NCI-H2107 (cell line): ENCODE measurements at places on chromosomes 12 and 14.

DNA sequence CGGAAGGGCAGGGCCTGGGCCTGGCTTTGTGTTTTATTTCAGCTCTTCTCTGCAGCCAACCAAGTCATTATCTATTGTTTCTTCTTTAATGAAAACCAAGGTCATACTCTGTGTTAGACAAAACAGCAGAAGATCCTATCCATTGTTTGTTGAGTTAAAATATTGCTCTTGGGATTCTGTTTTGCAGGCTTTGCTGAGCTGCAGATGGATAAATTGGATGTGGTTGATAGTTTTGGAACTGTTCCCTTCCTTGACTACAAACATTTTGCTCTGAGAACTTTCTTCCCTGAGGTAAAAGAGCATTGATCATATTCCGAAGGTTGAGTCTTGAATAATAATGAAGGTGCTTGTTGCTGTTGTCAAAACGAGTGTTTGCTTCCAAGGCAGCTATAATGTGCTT lies 106.6 kb downstream of the PLXNC1 start:
- no peak for DNase-seq

DNA sequence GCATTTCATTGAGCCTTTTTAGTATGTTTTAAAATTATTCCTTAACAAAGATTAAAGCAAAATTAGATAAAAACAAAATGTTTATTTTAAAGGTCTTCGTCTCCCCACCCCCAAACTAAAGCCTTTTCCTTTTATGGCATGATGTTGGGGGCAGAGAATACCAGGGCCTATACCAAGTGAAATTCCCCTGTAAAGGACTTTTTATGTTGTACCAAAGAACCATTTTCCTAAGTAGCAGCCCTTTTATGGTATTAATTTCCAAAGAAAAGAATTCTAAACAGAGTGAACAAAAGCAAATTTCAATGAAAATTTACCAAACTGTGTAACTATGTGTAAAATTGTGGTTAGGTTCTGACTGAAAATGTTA lies 71.9 kb upstream of the GNPNAT1 start:
- DNase-seq = no peak

GRCh38 chr14:72925815-72926291 lies 411 bp upstream of the DCAF4 start:
- no peak for DNase-seq

DNA sequence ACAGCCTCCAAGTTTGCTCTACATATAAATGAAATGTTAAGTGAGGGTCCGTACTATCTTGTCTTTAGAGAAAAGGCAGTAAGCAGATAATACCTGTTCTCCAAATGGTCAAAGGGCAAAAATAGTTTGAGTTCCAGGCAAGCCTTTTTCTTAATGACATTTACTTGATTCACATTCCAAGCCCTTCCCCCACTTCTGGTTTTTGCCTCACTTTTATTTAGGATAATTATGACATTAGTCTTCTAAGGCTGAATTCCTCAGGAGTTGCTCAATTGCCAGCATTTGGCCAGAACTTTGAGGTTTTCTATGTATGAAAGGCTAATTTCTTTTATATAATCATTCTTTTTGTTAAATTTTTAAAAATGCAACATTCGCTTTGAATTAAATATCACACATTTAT lies 62.5 kb upstream of the DUSP6 start:
- no peak for DNase-seq

GRCh38 chr12:114888448-114888847 lies 204.5 kb upstream of the TBX3 start:
- no peak for DNase-seq

- no peak for DNase-seq
Measured at GRCh38 chr12:132018193-132018916, 68.6 kb downstream of the EP400 start.

- DNase-seq = no peak
Measured at GRCh38 chr12:100715976-100716944, 78.3 kb upstream of the ANO4 start.

DNA sequence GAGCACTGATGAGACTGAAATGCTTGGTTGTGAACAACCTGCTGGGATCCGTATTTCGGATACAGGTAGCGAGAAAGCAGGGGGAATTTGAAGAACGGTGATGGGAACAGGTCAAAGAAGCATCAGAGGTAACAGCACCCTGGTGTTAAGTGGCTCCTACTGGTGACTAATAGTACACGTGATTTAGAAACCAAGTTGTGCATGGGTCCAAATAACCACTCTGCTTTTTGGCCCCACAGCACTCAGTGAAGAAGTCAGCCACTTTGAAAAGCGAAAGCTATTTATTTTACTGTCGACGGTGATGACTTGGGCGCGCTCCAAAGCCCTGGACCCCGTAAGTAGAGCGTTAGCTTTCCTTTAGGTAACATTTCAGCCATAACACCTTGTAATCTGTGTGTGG lies 16.7 kb downstream of the AK7 start:
- DNase-seq = no peak

DNA sequence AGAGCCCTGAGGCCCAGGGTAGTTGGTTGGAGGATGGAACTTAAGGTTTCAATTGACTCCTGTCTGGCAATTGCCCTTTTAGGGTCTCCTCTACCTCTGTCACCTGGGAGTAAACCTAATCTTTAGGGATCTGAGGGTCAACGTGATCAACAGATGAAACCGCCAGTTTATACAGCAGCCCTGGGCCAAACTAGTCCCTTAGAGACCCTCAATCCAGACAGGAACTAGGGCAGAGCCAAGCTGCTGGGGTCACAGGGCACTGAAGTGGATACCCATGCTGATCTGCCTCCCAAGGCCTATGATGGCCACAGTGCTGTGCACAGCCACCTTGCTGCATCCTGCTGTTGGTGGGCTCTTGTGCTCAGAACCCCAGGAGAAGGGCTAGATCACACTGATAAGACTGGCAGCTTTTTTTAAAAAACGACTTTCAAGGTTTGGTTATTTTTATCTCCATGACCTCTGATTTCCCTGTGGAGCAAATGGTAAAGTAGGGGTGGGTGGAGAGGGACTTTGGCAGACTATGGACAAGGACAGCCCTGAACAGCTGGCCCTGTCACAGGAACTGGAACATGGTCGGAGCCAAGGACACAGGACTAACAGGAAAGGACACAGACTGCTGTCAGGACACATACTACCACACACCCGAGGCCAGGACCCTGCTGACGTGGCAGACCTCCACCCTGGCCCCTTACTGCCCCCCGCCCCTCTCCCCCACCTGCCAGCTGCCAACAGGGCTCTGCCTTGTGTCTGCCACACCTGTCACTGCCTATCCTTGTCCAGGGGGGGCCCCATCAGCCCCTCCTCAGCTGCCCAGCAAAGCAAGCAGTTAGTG lies 474 bp downstream of the FITM1 start:
- no peak for DNase-seq

- no peak for DNase-seq
Measured at GRCh38 chr12:15636060-15636890, 152.9 kb downstream of the EPS8 start.

DNA sequence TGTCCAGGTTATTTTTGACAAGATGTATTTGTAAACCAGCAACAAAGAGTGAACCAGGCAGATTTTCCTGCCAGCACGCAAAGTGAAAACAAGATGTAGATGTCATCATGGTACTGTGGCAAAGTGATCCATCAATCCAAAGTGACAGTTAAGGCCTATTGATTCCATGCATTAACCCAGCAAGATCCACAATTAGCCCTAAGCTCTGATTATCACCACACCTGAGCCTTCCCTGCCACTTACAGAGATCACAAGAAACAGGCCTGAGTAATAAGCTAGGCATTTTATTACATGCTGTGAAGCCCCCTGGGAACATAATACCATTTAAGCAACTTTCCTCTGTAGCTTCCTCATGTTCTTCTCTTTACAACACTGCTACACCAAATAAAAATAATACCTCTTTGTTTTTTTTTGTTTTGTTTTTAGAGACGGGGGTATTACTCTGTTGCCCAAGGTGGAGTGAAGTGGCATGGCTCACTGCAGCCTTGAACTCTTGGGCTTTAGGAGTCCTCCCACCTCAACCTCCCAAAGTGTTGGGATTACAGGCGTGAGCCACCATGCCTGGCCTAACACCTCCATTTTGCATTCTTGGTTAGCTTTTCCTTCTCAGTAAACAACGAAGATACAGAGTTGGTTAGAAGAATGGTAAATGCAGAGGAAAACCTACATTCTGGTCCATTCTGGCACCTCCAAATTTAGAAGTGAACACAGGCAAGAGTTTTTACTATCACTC lies 85.5 kb downstream of the STON2 start:
- no peak for DNase-seq
